ENCODE measurements at places on chromosomes 4 and X.

DNA sequence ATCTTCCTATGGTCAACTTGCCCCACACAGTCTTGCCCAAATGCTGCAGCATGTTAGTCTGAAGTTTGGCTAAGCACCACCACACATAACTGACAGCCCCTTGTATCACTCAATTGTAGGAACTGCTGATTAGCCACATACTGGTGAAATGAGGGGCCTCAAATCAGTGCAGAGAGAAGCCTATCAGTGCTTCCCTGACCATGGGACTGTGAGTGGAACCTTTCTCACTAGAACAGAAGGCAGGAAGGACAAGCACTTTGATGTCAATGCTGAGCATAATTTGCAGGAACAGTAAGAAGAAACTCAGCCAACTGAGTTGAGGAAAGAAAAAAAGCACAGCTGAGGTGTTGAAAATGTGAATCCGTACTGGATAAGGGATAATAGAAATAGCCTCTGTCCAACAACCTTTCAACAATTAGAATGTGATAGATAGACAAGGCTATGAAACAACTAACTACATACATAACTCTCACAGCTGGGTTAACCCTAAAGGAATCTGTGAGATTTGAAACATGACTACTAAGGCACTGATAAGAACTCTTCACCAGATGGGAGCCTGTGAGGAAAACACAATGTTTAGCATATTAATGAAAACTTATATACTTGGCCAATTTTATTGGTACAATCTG, 136.6 kb upstream of the SH3RF1 start:
- DNase-seq, result no peak

DNA sequence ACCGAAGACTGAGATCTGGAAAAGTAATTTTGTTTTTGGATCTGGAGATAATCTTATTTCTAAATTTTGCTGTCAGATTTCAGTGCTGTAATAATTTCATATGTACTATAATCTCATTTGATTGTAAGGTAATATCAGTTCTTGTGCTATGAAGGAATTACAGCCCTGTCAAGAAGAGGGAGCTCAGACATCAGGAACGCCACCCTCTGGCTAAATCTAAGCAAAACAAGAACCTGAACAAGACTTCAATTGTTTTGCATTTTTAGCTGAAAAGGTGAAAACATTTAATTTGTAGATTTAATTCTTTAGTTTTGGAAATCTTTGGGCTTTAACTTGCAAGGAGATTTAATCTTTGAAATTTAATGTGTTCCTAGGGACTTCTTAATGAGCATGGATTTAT, 525.4 kb upstream of the HS3ST1 start:
- no peak for DNase-seq

DNA sequence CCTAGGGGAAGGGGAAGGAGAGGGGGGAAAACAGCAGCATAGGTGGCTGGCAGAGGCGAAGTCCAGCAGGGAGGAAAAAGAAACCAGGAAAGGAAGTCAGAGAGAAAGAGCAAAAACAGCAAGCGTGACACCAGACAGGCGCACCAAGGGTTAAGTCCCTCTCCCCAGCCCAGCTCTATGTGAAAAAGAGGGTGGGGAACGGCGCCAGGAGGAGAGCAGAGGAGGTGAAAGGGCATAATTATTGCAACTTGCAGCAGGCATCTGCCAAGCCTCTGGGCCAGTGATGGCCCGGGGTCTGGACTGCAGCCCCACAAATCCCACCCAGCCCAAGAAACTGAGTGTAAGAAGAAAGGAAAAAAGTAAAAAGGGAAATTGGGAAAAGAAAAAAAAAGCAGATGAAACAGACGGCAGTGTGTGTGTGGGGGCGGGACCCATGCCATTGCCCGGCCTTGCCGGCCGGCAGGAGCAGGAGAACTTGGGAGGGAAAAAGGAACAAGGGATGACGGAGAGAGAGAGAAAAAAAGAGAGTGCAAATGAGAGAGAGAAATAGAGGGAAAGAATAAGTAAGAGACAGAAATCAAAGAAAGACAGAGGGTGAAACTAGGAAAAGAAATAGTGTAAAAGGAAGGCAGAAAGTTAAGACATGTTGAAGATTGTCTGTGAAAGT, 14.1 kb upstream of the RHOXF2 start:
- DNase-seq, result no peak

GRCh38 chrX:153689654-153690465, 2.1 kb downstream of the SLC6A8 start:
- no peak for DNase-seq

GRCh38 chrX:130144509-130144908, 21.1 kb downstream of the AIFM1 start:
- no peak for DNase-seq

DNA sequence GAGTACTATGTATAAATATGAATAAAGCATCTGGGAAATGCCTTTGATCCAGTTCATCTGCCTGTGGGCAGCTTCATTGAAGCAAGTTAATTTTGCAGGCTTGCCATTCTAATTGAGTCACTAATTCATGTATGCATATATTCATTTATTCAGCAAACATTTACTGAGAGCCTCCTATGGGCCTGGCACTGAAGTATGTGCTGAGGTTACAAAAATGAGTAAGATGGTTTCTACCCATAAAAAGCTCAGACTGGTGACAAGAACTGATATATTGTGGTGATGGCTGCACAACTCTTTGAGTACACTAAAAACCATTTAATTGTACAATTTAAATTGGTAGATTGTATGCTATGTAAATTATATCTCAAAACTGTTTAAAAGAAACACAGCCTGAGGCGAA, 1.1 kb upstream of the MRPL1 start:
- DNase-seq, result no peak

- no peak for DNase-seq
Observed at GRCh38 chr4:8891255-8891645, 19.6 kb upstream of the HMX1 start.

All from activated T-cell treated with anti-CD3 and anti-CD28 coated beads for 24 hours (primary cell).